ENCODE measurements at places on chromosomes 16 and 17. TPM values are rescaled to one million over a fixed set of nuclear protein-coding genes. Genes with fewer than 3 reads are reported as not detected.

GRCh38 chr16:72164691-72165090, 7.3 kb downstream of the PMFBP1 start:
- DNase-seq, result no peak

GRCh38 chr17:42120770-42121769, at the start of gene KAT2A:
Gene KAT2A (minus strand): TSS chr17:42121367. CDS start chr17:42121304, 63 bp downstream.
- no peak for DNase-seq

DNA sequence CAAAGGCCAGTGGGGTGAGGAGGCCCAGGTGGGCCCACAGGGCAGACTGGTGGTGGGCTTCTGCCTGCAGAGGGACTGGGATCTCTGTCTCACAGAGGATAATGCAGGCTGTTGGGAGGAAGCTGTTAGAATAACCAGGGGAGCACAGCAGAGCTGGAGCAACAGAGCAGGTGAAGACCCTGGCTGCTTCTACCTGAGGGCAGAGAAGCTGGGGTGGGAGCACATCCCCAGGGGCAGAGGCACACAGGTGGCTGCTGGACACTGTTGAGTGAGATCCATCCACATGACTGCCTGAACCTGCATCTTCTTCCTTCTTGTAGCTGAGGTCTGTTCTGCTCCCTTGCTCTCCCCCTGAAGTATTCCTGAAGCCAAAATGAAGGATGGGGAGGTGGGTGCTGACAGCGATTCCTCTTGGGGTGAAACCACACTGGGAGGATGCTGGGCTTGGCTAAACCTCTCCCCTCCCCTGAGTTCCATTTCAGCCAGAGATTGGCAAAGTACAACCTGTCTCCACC, 1725.0 kb downstream of the TP53TG3F start:
- DNase-seq, result peak; percentile 59

GRCh38 chr16:61813339-61813738, 222.9 kb downstream of the CDH8 start:
- DNase-seq, result peak; percentile 62

GRCh38 chr16:68309799-68310198, 947 bp downstream of the SLC7A6OS start:
- no peak for DNase-seq

DNA sequence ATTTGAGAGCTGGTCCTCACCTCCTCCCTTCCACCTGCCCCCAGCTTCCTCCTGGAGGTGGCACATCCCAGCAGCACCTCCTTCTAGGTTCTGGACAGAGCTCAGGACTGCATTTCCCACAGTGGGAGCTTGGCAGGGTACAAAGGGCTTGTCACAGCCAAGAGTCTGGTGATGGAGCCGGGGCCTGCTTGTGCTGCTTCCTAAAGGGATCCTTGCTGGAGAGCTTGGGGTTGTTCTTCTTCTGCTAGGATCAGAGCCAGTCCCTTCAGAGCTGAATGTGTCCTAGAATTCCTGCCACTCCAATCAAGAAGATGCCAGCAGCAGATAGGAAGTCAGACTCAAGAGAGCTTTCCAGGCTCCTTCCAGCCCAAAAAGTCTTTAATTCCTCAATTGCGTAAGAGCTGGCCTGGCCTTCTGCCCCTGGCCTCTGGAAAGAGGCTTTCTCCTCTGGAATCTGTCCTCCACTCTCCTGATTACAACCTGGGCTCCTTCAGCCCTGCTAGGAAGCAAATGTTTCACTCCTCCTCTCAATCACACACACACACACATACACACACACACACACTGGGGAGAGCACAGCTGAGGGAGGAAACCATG, 4.4 kb downstream of the CD300E start:
- no peak for DNase-seq

The CLDN7 gene
- total RNA-seq, result 0.42 TPM

The PRAC1 gene
- total RNA-seq, result not detected

The RPRML gene
- not detected for total RNA-seq

All from chondrocyte (in vitro differentiated cells).